ENCODE measurements at places on chromosomes 2 and 18.

GRCh38 chr2:21860907-21861306, 737.1 kb downstream of the TDRD15 start:
- DNase-seq: no peak

- no peak for DNase-seq
Observed at GRCh38 chr2:12429779-12430406, 286.8 kb upstream of the TRIB2 start.

GRCh38 chr18:37328946-37329719, 236.5 kb downstream of the CELF4 start:
- no peak for DNase-seq

DNA sequence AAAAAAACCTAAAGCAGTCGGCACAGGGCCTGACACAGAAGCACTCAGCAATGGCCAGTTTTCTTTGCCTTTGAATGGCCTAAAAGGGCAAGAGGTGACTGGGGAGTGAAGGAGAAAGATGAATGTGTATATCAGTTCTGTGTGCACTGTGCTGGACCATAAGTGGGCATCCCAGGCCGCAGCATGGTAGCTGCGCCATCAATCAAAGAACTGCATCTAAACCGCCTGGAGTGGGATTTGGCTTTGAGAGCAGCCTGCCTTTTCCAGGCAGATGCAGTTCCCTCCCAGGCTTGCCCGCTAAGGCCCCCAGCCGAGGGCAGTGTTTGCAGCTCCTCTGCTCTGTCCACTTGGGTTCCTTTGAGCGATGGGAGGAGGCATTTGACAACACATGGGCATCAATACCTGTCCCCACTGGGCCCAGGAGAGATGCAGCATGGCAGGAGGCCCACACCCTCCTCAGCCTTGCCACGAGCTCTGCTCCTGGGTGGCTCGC, 144.1 kb downstream of the FAM210A start:
- DNase-seq: no peak

DNA sequence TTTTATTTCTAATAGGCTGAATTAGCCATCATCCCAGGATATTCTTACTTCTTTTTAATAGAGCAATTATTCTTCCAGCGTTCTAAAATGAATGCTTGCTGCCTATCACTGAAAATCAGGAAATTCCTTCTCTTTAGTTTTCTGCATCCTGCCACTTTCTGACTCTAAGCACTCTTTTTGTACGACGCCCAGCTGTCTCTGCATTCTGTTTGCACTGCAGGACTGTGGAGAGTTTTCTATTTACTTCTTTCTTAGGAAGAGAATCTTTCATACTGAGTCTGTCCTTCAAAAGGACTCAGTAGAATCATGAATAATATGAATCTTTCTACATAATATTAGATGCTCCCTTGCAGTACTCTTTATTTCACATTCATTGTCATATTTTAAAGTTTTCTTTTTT, 360.4 kb upstream of the DSEL start:
- no peak for DNase-seq
